ENCODE measurements at places on chromosomes 5 and 9.

- DNase-seq = no peak
Observed at GRCh38 chr9:122777935-122778627, 10.7 kb upstream of the OR5C1 start.

DNA sequence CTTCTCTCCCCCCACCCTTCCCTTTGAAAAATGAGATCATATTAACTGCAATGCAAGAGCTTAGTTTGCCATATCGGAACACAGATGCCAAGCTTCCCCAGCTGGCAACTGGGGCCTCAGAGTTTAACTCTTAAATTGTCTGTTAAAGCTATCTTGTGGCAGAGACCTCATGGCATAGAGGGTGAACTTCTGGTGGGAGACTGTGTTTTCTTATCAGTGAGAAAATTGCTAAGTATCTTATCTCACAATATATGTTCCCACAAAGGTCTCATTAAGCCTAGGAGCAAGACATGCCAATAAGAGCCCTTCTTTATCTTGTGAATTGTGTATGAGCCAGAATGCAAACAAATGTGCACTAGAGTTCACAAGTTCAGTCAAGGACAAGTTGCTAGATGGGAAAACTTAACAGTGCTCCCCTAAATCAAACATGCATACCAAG lies 12.3 kb downstream of the NFIB start:
- no peak for DNase-seq

- DNase-seq = no peak
Observed at GRCh38 chr9:270657-271237, 56.1 kb downstream of the DOCK8 start.

DNA sequence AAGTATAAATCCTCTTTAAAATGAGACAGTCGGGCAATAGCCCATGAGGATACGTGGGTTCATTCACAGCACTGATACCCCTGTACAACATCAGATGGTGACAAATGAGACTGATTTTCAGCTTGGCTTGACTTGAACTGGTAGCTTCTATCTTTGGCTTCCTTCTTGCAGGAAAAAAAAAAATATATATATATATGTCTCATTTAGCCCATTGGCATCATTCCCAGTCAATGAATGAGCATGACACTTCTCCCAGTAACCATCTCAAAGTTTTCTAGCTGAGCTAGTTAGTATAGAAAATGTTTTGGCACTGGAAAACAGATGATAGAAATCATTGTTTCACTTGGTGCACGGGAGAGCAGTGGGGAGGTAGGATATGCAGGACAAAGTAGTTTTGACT lies 222.5 kb upstream of the TAS2R1 start:
- no peak for DNase-seq

GRCh38 chr9:131704141-131704983 lies 35.5 kb downstream of the RAPGEF1 start:
- no peak for DNase-seq

GRCh38 chr9:37968228-37968701 lies 64.3 kb upstream of the SLC25A51 start:
- DNase-seq = no peak

DNA sequence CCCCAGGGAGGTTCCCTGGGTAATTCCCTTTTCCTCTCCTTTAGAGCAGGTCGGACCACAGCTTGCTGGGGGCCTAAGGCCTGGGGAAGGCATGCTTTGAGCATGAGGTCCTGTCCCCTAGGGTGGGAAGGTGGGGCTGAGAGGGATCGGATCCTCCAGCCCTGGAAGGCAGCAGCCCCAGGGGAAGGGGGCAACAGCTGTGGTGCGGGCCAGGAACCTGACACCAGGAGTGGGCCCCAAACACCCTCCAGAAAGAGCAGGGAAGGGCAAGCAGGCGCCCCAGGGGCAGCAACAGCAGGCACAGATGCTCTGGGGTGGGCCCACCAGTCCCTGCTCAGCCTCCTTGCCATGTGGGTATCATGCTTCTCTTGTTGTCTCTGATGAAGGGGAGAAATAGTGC lies 3.2 kb upstream of the CORO2A start:
- DNase-seq = no peak

GRCh38 chr9:125774106-125774505 lies 26.9 kb downstream of the PBX3 start:
- DNase-seq = no peak

- no peak for DNase-seq
Observed at GRCh38 chr9:134738869-134739659, 97.5 kb downstream of the COL5A1 start.

DNA sequence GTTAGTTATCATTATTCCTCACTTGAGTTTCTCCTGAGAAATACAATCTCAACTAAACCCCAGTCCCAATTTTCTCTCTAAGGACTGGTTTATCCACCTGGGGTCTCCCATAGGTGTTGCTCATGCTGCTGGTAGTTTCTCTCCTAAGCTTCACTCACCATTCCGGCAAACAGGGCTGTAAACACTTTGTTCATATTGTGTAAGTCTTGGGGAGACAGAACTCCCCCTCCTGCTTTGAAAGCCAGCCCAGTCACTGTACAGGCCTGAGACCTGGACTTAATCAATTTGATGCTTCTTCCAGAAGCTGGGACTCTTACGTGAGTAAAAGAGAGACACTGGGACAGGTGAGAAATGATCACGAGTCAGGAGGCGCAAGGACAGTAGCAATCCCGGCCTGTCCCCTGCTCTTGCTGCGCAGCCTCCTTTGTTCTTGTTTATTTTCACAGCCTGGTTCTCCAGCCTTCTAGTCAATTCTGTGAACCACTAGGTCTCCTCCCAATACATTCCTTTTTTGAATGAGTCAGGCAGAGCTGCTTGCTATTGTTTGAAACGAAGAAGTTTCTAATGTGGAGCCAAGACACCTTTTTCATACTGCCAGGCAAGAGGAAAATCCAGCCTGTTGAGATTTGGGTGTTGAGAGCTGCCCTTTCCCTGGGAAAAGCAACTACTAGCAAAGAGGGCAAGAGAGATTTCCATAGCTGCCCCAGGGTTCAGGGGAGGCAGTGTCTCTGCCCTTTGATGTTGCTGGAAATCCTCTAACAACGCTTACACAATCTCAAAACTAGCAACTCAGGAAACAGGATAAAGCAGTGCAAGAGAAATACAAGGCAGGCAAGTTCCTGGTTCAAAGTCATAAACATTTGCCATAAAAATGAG lies 9.2 kb upstream of the SHROOM1 start:
- no peak for DNase-seq

GRCh38 chr5:156479849-156480248 lies 152.9 kb downstream of the SGCD start:
- DNase-seq = no peak

GRCh38 chr9:117678871-117679270 lies 25.3 kb upstream of the TLR4 start:
- DNase-seq = no peak

GRCh38 chr5:1666221-1666620 lies 133.4 kb downstream of the MRPL36 start:
- DNase-seq = no peak

GRCh38 chr5:172533399-172534228 lies 79.3 kb upstream of the SH3PXD2B start:
- no peak for DNase-seq

GRCh38 chr9:112111461-112111860 lies 63.6 kb downstream of the SUSD1 start:
- no peak for DNase-seq

- no peak for DNase-seq
Observed at GRCh38 chr9:97518909-97519307, 17.4 kb downstream of the TMOD1 start.

DNA sequence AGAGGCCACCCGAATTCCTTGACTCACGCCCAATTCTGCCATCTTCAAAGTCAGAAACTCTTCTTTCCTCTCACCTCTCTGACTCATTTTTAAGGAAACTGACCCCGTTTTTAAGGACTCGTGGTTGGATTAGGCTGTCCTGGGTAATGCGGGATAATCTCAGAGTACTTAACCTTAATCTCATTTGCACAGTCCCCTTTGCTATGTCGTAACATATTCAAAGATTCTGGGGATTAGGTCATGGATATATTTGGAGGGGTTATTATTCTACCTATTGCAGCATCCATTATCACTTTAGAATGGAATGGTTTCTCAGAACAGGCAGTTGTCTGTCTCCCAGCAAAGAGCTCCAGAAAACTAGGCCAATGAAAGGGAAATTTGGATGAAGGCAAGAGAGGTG lies 80.8 kb upstream of the IL12B start:
- no peak for DNase-seq

- no peak for DNase-seq
Observed at GRCh38 chr9:109276469-109277440, 44.1 kb downstream of the EPB41L4B start.

DNA sequence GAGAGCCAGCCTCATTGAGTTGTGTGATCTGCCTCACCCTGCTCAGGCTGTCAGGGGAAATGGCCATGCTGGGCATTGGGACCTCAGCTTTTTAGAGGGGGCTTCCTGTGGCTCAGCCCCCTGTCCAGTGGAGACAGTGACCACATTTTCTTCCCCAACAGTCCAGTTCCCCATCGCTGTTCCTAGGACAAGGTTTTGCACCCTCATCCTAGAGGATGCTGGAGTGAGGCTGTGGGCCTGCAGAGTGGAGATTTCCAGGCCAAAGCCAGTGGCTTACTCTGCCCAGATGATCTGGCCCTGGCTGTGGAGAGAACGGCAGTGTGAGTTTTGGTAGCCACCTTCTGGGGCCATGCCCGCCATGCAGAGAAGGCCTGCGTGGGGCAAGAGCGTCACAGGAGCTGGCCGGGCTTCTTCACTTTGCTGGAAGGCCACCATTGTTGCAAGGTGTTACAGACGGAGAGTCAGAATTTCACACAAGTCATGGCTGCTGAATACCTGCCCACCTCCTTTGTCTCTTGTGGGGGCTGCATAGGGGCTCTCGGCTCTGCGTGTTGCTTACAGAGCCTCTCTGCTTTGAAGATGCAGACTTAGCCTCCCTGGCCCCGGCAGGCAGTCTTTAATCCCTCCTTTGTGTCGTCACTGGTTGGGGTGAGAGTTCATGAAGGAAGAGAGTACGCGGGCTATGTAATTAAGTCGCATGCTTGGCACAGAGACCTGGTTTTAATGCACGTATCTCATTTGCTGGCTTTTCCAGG lies 35.2 kb upstream of the PITX1 start:
- DNase-seq = no peak

DNA sequence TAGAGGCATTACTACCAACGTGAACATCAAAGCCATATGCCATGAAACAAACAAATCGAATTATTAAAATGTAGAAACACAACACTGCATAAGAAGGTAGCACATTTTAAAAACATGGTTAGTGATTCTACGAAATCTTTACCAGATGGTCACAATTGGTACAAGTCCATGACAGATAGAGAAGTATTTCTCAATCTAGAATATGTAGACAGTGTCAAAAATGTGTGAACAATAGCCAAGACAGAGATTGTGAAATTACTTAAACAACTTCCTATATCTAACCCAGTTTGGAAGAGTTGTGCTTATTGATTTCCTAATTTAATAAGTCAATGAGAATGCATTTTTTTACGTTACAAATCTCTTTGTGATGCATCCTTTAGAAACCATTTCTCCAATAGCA lies 1121.6 kb downstream of the MAT2B start:
- no peak for DNase-seq

GRCh38 chr5:156532921-156533320 lies 206.0 kb downstream of the SGCD start:
- no peak for DNase-seq

- DNase-seq = no peak
Observed at GRCh38 chr9:33341182-33341581, 50.9 kb downstream of the NFX1 start.

DNA sequence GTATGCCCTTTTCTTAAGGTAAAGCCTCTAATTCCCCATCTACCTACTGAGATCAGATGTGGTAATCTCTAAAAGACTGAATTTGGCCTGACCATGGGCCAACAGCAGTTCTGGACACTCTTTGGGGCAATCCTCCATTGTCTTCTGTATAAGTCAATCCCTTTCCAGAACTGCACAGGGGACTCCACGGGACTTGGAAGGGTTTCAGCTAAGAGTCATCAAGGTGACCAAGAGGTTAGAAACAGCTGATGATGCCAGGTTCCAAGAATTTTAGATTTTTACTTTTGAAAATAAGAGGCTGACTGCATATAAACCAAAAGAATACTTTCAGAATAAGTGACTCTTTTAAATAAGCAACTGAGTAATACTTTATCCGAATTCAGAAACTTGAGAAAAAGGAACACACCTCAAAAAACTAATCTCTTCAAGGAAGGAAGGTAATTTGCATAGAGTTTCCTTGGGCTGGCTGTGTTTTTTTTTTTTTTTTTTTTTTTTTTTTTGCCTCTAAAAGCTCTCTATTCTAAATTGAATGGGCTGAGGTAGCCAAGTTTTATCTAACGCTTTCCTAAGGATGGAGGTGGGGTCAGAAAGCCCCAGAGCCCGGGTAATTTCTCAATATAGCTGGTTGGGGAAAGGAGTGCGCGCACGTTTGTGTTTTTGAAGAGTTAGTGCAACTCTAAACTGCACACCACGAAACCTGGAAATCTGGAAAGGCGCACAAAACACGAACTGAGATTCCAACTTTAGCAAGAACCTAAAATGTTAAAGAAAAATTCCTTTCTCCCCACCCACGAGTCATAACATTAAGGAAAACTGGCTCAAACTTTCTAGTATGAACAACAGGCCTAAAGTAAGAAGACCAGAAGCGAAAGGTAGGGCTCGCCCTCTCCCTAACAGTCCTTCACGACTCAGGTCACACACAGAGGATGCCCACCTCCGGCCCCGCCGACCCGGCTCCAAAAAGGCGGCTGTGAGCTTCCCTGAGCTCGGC lies 1.3 kb downstream of the VCP start:
- no peak for DNase-seq

DNA sequence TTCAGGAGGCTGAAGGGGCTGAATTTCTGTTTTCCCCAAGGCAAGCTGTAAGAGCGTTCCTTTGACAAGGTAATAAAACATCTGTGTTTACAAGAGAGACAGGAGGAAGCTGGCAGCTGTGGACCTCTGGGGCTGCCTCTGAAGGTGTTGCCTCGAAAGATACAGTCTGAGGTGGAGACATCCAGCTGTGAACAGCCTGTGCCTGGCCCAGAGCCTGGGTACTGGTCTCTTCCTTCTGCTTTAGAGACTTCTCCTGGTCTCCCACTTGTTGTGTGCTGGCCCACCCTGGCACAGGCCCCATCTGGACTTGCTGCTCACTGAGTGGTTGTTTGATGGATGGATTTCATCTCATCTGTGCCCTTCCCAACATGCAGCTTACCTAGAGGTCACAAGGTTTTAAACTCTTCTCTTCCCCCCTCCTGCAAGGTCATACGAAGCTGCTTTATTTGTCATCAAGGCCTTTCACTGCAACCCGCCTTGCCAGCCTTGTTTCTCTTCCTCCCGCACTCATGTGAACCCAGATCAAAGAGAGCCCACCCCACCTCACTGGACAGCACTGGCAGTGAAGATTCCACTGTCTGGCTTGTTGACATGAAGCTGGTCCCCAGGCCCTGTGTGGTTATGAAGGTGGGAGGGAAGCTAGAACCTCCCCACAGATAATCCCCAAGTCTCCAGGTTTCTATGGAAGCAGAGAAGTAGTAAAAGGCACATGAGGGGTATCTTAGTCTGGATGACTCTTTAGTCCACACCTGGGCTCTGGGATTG lies 35.0 kb upstream of the ALDH1B1 start:
- DNase-seq = no peak

Measured in SK-N-MC (cell line).